Activated CD8-positive, alpha-beta memory T cell treated with anti-CD3 and anti-CD28 coated beads, Interleukin-2, amount 10 ng/mL, durations not matched to agents 7 days and 5 days (primary cell): ENCODE measurements at places on chromosomes 16 and 17. TPM values are rescaled to one million over a fixed set of nuclear protein-coding genes. Genes with fewer than 3 reads are reported as not detected.

Gene PRSS22
- total RNA-seq: not detected

Gene EVI2A
- total RNA-seq: 45.9 TPM

Gene TEKT5
- 0.18 TPM for total RNA-seq

Gene HSPB9
- total RNA-seq: 0.58 TPM

Gene AATK
- 0.26 TPM for total RNA-seq

Gene CACNB1
- total RNA-seq: 21.0 TPM

Gene CCL15
- total RNA-seq: not detected

GRCh38 chr17:44797802-44798201 is 32.3 kb downstream of the GJC1 start:
- H3K27ac ChIP-seq: no peak overlapping the region
- H3K4me3 ChIP-seq: no peak overlapping the region
- DNase-seq: no peak
- peaks cover 13% of the 10 kb centered on the region for H3K27me3 ChIP-seq

GRCh38 chr17:32943206-32943605 is 15.3 kb downstream of the TMEM98 start:
- H3K36me3 ChIP-seq: no peaks in the 10 kb centered on the region
- H3K4me1 ChIP-seq: no peaks in the 10 kb centered on the region
- no peak overlapping the region for H3K27ac ChIP-seq
- H3K27me3 ChIP-seq: peaks cover 33% of the 10 kb centered on the region
- DNase-seq: no peak

- H3K4me3 ChIP-seq: no peak overlapping the region
- DNase-seq: no peak
- no peak overlapping the region for H3K27ac ChIP-seq
- H3K4me1 ChIP-seq: no peaks in the 10 kb centered on the region
- H3K36me3 ChIP-seq: peaks cover 5% of the 10 kb centered on the region
- H3K27me3 ChIP-seq: no peaks in the 10 kb centered on the region
Observed at GRCh38 chr17:46730679-46731078, 87.8 kb downstream of the WNT3 start.

GRCh38 chr17:19642373-19642893 is 6.1 kb upstream of the ALDH3A2 start:
- peaks cover 53% of the 10 kb centered on the region for H3K27me3 ChIP-seq
- no peak overlapping the region for H3K27ac ChIP-seq
- no peak for DNase-seq
- peaks cover 27% of the 10 kb centered on the region for H3K4me1 ChIP-seq
- no peak overlapping the region for H3K4me3 ChIP-seq

DNA sequence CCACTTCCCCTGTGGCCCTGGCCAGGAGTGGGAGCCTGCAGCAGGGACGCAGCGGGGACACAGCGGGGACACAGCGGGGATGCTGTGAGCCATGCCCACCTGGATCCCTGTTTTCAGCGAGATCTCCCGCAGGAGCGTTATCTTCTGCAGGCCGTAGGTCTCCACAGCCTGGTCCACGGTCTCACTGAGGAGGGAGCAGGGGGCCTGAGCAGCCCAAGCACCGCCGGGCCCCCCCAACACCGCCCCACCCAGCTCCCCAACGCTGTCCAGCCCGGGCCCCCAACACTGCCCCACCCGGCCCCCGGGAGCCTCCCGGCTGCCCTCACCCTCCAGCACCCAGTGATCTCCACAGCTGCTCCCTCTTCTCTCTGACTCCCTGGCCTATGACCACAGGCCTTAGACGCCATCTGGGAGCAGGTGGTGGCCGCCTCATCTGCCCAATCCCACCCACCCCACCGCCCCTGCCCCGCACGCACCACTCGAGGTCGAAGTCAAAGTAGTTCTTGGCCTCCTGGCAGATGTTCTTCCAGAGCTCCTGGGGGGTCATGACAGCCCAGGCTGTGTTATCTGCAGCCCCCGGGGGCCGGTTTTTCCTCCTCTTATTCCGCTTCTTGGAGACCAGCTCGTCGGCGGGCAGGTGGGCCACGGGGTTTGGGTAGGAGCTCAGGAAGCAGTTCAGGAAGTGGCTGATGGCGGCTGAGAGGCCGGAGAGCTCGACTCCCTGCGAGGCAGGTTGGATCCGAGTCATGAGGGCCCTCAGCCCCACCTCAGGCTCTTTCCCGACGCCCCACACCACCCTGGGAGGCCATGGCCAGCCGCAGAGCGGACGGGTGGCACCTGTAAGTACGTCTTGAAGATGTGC is 17.0 kb downstream of the CLUH start:
- DNase-seq: peak; percentile 37
- H3K36me3 ChIP-seq: peaks cover 16% of the 10 kb centered on the region
- H3K27ac ChIP-seq: no peak overlapping the region

GRCh38 chr16:1890024-1890707 is 18.2 kb upstream of the MEIOB start:
- peaks cover 33% of the 10 kb centered on the region for H3K27me3 ChIP-seq
- H3K4me3 ChIP-seq: no peak overlapping the region
- no peak overlapping the region for H3K27ac ChIP-seq
- no peaks in the 10 kb centered on the region for H3K36me3 ChIP-seq
- H3K4me1 ChIP-seq: no peaks in the 10 kb centered on the region
- no peak for DNase-seq

- peaks cover 81% of the 10 kb centered on the region for H3K4me1 ChIP-seq
- H3K36me3 ChIP-seq: no peaks in the 10 kb centered on the region
- H3K27ac ChIP-seq: peak overlapping the region; percentile 90
- peak overlapping the region; percentile 69 for H3K4me3 ChIP-seq
Observed at GRCh38 chr17:47720754-47721533, 12.1 kb upstream of the TBX21 start.

GRCh38 chr16:55469821-55470532 is 9.0 kb upstream of the MMP2 start:
- no peak overlapping the region for H3K27ac ChIP-seq
- peaks cover 18% of the 10 kb centered on the region for H3K4me1 ChIP-seq
- H3K4me3 ChIP-seq: no peak overlapping the region
- H3K36me3 ChIP-seq: peaks cover 2% of the 10 kb centered on the region
- H3K27me3 ChIP-seq: no peaks in the 10 kb centered on the region

GRCh38 chr16:80716564-80717139 is 87.7 kb downstream of the CDYL2 start:
- H3K27ac ChIP-seq: no peak overlapping the region
- no peak overlapping the region for H3K4me3 ChIP-seq
- H3K27me3 ChIP-seq: no peaks in the 10 kb centered on the region
- H3K4me1 ChIP-seq: peaks cover 24% of the 10 kb centered on the region

DNA sequence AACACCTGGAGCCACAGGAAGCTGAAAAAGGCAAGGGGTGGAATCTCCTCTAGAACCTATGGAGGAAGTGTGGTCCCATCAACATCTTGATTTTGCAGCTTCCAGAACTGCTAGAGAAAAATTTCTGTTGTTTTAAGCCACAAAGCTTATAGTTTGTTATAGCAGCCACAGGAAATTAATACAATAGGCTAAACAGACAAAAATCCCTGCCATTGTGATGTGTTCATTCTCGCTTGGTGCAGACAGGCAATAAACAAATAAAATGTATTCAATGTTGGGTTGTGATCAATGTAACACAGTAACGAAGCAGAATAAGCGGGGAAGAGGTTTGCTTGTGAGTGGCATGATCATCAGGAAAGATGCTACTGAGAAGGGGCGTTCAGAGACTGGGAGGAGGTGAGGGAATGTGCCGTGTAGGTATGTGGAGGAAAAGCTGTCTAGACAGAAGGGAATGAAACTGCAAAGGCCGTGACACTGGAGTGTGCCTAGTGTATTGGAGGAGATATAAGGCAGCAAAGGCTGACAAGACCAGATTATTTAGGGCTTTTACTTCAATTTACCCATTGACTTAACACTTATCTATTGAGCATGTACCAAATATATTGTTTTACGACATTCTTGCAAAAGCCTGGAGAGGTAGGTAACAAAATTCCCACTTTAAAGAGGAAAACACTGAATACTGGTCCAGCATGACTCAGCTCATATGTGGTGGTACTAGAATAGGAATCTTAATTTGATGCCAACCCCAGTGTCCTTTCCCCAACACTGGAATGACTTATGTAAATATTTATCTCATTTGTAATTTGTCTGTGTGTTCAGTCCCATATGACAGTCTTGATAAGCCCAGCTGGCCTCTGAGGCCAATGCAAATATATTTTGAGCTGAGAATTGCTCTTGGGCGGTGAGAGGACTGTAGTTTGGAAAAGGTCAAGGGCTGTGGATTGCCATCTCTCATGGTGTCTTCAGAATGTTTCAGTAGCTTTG is 375.9 kb downstream of the CDH13 start:
- no peak overlapping the region for H3K4me3 ChIP-seq
- no peak for DNase-seq
- H3K36me3 ChIP-seq: no peaks in the 10 kb centered on the region
- H3K27me3 ChIP-seq: peaks cover 3% of the 10 kb centered on the region
- H3K4me1 ChIP-seq: no peaks in the 10 kb centered on the region

DNA sequence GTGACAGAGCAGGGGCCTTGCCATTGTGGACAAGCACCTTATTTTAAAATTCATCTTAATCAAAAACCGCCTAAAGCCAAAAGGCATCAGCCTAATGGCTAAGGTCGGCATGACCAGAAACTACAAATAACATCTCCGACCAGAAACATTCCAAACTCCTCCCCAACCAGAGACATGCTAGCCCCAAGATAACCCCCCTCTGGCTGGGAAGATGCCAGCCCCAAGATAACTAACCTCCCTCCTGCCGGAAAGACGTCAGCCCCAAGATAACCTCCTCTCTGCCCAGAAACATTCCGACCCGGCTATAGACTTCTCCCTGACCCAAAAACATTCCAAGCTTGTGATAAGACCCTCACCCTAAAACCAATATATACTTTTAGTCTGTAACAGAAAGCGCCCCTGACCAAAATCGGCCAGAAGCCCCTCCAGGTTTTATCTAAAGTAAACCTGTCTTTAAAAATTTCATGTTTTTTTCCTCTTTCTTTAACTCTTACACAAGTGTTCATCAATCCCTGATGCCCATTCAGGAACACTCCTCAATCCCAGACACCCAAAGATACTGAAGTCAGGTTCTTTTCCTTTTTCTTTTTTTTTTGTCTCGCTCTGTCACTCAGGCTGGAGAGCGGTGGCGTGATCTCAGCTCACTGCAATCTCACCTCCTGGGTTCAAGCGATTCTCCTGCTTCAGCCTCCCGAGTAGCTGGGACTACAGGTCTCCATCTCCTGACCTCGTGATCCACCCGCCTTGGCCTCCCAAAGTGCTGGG is 32.7 kb downstream of the TLE7 start:
- no peak for DNase-seq
- peaks cover 26% of the 10 kb centered on the region for H3K4me1 ChIP-seq
- H3K36me3 ChIP-seq: no peaks in the 10 kb centered on the region
- no peak overlapping the region for H3K27ac ChIP-seq
- no peak overlapping the region for H3K4me3 ChIP-seq

DNA sequence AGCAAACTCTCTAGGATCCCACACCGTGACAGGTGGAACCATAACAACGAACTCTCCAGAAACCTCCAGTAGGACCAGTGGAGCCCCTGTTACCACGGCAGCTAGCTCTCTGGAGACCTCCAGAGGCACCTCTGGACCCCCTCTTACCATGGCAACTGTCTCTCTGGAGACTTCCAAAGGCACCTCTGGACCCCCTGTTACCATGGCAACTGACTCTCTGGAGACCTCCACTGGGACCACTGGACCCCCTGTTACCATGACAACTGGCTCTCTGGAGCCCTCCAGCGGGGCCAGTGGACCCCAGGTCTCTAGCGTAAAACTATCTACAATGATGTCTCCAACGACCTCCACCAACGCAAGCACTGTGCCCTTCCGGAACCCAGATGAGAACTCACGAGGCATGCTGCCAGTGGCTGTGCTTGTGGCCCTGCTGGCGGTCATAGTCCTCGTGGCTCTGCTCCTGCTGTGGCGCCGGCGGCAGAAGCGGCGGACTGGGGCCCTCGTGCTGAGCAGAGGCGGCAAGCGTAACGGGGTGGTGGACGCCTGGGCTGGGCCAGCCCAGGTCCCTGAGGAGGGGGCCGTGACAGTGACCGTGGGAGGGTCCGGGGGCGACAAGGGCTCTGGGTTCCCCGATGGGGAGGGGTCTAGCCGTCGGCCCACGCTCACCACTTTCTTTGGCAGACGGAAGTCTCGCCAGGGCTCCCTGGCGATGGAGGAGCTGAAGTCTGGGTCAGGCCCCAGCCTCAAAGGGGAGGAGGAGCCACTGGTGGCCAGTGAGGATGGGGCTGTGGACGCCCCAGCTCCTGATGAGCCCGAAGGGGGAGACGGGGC is 1.3 kb downstream of the SPN start:
- peaks cover 46% of the 10 kb centered on the region for H3K4me1 ChIP-seq
- no peaks in the 10 kb centered on the region for H3K27me3 ChIP-seq
- peak; percentile 65 for DNase-seq
- peak overlapping the region; percentile 100 for H3K4me3 ChIP-seq

DNA sequence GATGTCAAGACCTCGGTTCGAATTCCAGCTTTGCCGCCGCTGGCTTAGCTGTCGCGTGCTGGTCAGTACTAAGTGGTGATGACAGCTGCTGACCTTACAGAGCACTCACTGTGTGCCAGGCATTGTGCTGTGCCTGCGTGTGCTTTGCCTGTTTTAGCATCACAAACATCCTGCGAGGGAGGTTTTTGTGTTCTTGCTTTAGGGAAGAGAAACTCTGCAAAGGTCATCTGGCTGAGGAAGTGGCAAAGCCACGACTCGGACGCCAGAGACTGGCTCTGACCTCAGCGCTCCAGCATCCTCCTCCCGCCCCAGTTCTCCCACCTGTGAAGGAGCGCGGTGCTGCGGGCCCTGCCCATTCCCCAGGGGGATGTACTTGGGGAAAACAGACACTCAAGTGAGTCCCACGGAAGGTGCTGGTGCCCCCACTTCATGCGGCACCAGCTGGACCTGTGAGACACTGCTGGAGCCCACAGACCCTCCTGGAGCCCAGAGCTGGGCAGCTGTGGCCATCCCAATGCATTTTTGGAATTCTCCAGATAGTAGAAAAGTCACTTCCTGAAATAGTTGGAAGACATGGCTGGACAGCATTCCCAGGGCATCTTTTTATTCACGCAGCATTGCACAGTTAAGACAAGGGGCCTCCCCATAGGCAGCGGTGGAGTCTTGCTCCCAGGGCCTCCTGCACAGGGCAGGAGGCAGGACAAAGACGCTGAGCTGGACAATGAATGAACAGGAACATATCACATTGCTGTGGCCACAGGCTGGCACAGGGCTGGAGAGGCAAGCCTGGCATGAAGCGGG is 20.0 kb upstream of the HERPUD1 start:
- H3K36me3 ChIP-seq: no peaks in the 10 kb centered on the region
- H3K27me3 ChIP-seq: peaks cover 24% of the 10 kb centered on the region
- H3K4me1 ChIP-seq: peaks cover 27% of the 10 kb centered on the region
- H3K4me3 ChIP-seq: no peak overlapping the region
- DNase-seq: no peak

DNA sequence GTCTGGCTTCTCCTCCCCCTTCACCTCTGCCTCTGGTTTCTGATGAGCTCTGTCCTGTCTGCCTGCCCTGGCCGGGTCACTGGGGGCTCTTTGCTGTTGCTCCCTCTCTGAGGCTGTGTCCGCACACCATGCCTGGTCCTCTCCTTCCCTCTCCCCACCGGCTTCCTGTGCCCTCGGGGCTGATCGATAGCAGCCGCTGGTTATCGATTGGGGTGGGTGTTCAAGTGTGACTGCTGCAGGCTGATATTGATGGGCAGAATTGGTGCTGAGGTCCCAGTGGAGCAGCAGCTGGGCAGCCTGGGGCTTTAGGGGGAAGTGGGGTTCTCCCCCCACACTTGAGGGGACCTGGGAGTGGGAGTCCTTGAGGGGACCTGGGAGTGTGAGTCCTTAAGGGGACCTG is 16.4 kb downstream of the MRM1 start:
- no peaks in the 10 kb centered on the region for H3K36me3 ChIP-seq
- no peaks in the 10 kb centered on the region for H3K27me3 ChIP-seq
- H3K27ac ChIP-seq: no peak overlapping the region
- H3K4me1 ChIP-seq: peaks cover 2% of the 10 kb centered on the region

GRCh38 chr16:50474138-50474537 is 74.1 kb upstream of the NKD1 start:
- H3K27me3 ChIP-seq: peaks cover 28% of the 10 kb centered on the region
- no peak overlapping the region for H3K4me3 ChIP-seq
- peaks cover 13% of the 10 kb centered on the region for H3K4me1 ChIP-seq
